ENCODE measurements at places on chromosomes 2 and 18.

GRCh38 chr2:24317491-24317920 lies 42.8 kb downstream of the ITSN2 start:
- DNase-seq = no peak

GRCh38 chr2:96407919-96408550 lies 72.5 kb downstream of the NCAPH start:
- DNase-seq = no peak

GRCh38 chr2:233871432-233871831 lies 3.2 kb upstream of the MSL3B start:
- DNase-seq = no peak

- no peak for DNase-seq
Observed at GRCh38 chr2:16791496-16791895, 125.9 kb upstream of the CYRIA start.

DNA sequence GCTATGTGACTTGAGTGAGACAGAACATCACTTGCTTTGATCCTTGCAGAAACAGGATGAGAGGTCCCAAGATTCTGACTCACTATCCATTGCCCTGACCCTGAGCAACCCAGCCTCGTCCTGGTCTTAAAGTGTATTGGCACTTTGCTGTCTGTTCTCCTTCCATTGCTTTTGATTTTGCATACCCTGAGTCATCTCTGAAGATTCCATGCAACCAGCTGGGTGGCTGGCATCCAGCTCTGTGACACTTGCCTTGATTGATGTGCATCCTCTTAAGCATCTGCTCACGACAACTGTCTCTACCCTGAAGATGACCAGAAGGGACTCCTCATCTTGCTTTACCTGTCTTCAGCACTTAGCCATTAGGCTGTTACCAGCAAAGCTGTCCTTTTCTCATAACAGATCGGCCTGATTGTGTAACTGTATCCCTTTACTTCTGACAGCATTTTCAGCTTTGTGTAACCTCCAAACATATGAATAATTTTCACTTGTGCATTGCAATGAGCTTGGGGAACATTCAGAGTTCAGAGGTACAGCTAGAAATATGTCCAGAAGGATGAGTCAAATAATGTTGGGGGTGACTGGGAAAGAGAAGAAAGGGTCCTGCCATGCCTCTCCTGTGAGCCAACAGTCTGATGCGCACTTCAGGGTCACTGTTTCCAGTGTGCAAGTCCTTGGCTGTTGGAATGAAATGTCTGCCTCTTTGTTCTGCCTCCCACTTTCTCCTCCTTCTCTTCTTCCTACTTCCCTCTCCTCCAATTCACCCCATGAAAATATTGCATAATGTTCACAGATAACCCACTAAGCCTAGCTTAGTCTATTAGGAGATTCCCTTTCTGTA lies 249.7 kb upstream of the OSR1 start:
- DNase-seq = no peak

DNA sequence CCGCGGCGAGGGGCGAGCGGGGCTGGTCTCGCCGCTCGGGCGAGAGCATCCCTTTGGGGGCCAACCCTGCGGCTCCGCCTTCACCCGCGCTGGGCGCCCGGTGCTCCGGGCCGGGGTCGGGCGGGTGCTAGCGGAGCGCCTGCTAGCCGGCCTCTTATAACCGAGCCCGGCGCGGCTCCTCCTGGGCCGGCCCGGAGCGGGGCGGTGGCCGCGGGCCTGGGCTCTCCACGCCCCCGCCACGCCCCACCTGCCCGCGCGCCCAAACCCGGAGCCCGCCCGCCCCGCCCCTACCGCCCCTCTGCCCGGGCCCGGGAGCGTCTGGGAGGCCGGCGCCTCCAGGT lies at the start of gene FOXI3:
FOXI3 (minus strand) TSS at position 129 of the 341 bp plus-strand sequence. CDS start 158 bp downstream, outside the sequence.
- DNase-seq = no peak

DNA sequence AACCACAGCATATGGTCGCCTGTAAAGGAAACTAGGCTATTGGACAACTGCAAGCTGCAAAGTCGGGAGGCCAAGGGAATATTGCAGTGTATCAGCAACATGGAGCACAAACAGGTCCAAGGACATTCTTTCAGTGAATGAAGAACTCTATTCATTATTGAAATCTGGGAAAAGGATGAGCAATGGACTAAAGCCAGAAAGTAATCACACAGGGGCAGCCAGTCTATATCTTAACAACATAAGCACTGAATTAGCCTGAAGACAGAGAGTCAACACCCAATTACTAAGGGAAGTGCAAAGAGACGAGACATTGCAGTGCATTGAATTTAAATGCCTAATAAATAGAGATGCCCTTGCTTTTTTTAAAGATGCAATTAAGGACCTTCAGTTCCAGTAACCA lies 615.5 kb upstream of the SETBP1 start:
- DNase-seq = no peak

DNA sequence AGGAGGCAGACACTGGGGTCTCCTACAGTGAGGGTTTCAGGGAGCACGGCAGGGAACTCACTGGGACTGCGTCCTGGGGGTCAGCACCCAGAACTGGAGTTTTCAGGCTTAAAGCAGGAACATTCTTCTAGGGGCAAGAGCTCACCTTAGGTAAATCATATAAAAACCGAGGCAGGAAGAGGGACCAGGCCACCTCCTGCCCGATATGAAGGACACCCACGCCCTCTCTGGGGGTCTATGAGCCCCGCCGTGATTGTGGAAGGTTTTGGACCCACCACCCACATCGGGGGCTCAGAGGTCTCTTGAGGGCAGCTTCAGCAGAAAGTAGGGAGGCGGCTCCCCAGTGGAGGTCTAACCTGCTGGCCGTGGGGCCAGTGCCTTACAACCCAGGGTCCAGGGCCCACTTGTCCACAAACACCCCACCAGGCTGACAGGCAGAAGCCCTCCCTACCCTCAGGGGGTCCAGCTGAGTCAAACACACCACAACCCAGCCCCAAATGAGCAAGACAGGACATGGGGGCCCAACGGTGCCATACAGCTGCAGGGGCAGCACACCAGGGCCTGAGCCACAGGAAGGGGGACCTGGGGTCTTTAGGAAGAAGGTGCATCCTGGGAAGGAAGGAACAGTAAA lies 25.3 kb downstream of the CROCC2 start:
- peak; percentile 37 for DNase-seq

DNA sequence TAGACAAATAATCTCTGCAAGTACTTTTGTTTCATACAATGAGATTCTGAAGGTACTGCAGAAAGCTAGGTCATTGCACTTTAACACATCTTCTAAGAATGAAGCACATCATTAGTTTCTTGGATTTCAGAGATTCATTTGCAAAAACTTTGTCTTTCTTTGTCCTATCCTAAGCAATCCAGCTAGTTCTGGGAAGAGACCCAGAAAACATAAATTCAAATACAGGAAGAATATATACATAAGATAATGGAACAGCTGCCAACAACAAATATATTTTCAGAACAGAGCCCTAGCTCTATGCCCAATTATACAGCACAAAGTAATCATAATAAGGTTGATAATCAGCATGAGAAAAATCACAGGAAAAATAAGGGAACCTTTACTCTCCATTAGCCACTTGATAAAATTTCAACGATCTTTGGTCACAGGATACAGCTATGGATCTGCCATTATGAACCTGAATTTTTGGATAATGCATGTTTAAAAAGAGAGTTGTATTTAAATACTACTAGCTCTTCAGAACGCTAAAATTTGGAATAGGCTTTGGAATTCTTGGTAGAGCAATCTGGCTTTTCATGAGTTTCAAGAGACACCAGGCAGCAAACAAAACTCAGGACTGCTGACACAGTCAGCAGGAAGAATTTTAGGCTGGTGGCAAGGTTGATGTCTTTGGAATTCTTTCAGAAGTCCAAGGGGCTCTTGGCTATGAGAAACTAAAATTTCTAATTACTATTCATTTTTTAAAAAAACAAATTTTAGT lies 250.4 kb upstream of the SMIM21 start:
- no peak for DNase-seq

GRCh38 chr2:240131941-240132650 lies 4.0 kb downstream of the COPS9 start:
- DNase-seq = no peak

- no peak for DNase-seq
Observed at GRCh38 chr2:139885921-139886498, 1105.8 kb upstream of the NXPH2 start.

GRCh38 chr2:3635171-3635974 lies 22.6 kb upstream of the ALLC start:
- peak; percentile 89 for DNase-seq

GRCh38 chr2:25079050-25079635 lies 37.3 kb downstream of the EFR3B start:
- no peak for DNase-seq

- DNase-seq = no peak
Observed at GRCh38 chr2:51013079-51013932, 18.6 kb downstream of the NRXN1 start.

- DNase-seq = no peak
Observed at GRCh38 chr2:196927376-196928225, 1.1 kb upstream of the PGAP1 start.
